Transverse colon (tissue), 4 donors: ENCODE measurements at places on chromosomes 2 and 18.

DNA sequence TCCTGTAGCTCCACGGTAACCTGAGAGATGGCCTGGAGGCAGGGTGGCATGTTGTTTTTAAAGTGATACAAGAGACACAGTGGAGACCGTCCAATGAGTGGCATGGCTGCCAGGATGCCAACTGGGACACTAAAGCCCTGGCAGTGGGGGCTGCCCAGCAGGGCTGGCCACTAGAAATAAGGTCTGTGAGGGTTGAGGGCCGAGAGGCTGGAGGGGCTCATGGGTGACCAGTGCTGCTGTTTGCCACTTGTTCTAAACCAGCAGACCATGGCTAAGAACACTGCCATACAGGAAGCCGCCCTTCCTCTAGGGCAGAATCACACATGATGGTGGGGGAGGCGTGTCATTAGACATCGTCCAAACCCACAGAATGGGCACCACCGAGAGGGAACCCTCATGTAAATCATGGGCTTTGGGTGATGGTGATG is 71.9 kb downstream of the ALPK2 start:
- no peak for DNase-seq

DNA sequence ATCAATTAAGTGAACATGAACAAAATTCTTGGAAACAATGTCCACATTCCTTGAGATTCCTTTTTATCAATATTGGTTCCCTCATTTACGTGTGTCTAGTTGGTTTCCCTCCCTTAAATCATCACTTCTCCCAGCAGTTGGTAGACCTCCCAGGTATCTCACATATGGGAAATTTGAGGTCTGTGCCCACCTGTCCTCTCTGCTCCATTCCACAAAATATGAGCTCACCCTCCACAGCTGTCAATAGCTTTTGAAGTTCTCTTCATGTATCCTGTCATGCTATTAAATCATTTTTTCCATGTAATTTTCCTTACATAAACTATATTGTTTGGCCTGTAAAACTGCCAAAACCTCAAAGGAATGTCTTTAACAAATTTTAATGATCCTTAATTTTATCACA is 992.2 kb upstream of the ACVR2A start:
- no peak for DNase-seq

DNA sequence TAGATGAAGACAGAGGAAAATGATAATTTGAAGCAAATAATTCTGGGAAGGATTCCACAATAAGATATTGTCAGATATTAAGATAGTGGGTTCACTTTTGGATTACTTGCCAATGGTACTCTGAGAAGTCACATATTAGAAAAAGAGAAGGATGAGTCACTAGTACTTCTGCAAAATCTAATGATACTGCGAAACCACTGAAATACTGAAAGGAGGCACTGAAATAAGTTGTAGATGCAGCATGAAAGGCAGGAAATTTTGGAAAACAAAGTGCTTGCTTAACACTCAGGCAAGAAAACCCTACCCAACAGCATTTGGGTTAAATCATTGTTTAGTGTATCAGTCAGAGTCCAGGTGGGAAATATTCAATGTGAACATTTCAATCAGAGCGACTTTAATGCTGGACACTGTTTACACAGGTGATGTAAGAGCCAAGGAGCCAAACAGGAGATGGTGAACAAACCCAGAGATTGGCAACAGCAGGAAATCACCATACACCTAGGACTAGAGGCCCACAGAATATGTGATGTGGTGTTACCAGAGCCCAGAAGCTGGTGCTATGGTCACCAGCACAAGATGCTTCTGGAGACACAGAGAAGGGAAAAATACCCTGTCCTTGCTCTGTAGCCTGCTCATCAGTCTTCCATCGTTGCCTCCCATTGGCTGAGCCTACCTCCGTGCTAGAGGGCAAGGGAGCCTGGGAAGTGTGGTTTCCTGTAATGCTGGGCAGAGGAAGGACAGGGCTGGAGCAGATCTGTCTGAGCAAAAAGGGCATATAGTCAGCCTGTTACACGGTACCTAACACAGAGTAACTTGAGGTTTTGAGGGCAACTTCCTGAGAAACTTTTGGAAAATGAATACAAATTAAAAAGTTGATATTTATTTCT is 204.7 kb upstream of the ITGA4 start:
- no peak for DNase-seq

DNA sequence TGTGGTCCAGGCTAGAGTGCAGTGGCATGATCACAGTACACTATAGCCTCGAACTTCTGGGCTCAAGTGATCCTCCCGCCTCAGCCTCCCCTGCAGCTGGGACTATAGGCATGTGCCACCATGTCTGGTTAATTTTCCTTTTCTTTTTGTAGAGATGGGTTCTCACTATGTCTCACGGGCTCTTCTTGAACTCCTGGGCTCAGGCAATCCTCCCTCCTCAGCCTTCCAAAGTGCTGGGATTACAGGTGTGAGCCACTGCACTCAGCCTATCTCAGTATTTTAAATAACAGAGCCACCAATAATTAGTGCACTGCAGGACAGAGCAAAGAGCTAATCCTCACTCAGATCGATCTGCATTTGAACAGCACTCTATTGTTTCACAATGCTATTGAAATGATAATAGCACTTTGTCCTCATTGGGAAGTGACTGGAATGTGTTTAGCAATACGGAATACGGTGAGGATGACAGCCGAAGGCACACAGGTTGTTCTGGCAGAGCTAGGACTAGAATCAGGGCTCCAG is 335.9 kb downstream of the DLGAP1 start:
- DNase-seq: no peak

DNA sequence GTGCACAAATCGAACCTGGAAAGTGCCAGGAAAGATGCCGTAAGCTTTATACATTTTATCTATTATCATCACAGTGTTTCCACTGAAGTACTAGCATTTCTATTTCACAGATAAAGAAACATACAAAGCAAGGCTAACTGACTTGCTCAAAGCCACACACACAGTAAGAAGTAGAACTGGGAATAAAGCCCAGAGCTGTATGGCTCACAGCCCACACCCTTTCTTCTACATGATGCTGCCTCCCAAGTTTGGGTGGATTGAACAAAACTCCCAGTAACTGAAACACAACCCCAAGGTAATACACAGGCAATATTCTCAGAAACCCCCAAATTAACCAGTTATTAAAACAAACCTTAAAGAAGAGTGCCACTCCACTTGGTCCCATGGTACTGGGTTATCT is 11.2 kb downstream of the SAP130 start:
- no peak for DNase-seq

- DNase-seq: no peak
Measured at GRCh38 chr2:38068234-38068633, 7.7 kb downstream of the CYP1B1 start.

DNA sequence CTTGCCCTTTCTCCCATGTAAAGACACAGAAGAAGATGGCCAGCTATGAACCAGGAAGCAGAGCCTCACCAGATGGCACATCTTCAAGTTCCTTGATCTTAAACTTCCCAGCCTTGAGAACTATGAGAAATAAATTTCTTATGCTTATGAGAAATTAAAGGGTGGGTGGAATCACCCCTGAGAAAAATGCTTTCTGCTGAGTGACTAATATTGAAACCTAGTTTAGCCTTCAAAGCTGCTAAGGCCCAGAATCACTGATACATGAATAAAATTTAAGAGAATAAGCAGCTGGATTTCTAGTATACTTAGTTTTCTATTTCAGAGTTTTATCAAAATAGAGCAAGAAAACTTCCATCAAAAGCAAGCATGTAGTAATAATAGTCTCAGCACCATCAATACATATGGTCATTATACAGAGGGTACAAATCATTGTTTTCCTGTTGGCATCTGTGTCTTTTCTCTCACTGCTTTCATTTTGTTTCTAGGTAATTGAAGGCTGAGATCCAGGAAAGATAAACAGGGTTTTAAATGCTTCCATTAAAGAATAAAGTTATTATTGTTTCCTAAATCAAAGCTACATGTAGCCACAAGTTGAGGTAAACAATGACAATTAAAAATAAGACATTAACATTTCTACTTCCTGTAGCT is 53.3 kb upstream of the COL5A2 start:
- DNase-seq: no peak

GRCh38 chr2:198863655-198864054 is 594.1 kb downstream of the SATB2 start:
- no peak for DNase-seq

DNA sequence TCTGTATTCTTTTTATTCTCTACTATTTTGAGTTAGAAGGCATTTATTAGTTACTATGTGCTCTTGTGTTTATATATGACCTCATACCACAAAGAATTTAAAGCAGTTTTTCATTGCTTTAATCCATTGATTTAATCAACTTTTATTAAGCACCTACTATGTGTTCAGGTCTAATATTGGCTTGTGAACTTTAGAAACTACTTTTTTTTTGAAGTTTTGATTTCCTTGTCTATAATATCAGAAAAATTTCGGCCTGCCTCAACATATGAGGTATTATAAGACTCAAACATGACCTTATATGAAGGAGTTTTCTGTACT is 117.7 kb downstream of the ZNF521 start:
- no peak for DNase-seq

DNA sequence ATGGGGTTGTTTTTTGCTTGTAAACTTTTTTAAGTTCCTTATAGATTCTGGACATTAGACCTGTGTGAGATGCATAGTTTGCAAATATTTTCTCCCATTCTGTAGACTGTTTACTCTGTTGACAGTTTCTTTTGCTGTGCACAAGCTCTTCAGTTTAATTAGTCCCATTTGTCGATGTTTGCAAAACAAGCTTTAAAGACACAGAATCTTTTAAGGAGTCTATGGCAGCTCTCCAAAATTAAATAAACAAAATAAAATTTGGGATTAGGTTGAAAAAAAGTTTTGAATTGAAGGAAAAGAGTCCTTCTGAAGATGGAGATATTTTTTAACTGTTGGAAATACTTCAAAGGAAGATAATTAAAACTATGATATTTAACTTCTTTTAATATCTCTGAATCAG is 88.8 kb downstream of the MAP3K20 start:
- DNase-seq: no peak

- no peak for DNase-seq
Measured at GRCh38 chr18:80096032-80096565, 13.0 kb upstream of the ADNP2 start.

DNA sequence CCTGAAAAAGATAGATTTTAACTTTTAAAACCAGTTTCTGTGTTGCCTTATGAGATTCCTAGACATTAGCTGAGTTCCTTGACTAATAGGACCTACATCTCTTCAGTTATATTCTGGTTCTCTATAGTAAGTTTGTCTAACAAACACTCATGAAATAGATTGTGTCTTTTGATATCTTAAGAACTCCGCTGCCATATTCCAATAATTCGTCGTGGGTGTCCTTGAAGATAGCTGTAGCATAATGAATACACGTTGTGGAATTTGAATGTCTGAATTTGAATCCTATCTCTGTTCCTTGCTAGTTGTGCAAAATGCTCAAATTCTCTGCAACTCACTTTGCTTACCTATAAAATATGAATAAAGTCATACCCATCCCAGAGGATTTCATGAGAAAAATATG is 176.8 kb upstream of the COL3A1 start:
- DNase-seq: no peak

DNA sequence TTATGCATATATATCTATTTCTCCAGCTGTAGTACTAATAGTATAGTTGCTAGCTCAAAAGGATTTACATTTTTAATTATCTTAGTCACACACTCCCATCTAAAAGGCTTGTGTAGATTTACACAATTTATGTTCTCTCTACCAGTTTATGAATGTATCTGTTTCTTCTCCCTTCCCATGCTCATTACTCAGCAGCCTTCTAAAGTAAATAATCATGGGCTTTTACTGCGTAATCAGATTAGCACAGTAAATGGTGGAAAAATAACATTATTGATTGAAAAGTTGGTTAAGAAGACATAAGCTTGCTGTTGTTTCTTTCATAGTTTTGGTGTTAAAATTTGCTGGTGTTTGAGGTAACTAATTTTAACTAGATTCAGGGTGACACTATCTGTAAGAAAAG is 81.8 kb downstream of the PTPN4 start:
- DNase-seq: no peak
